ENCODE measurements at places on chromosomes 3 and 15.
A peak's percentile ranks its signal among the peaks of the same experiment; 100 is the strongest.

DNA sequence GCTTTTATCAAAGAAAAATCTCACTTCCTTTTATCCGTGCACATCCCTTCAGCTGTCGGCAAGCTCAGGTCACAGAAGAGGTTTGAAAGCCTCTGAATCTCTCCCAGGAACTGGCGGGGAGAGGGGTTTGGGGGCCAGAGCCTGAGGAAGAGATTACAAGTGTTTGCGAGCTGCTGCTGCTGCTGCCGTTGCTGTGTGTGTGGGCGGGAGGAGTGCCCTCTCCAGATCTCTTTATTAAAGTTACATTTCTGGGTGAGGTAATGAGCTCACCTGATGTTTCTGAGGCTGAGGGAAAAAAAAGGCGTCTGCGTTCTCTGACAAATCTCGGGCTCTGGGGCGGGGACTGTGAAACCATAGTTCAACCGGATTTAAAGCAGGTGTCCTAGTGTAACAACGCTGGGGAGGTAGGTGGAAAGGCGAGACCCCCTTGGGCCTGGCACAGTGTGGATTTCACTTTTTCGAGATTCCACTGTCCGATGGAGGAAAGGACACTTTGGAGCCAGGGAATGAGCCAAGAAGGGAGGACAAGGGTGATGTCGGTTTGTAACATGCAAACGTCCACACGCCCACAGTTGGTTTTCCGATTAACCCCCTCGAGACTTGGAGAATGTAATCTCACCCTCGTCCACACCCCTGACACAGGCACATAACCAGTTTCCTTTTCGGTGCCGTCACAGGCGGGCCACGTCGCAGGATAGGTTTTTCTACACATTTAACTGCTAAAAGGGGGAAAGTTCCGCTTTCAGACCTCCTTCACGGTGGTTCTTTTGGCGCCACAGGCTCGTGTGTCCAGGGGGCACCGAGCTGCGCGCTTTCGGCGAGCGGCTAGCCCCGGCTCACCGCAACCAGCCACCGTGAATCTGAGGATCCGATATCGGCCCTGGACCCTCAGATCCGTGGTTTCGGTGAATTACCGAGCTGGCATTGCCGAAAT lies 2.1 kb downstream of the ALCAM start:
- DNase-seq: peak; percentile 95

DNA sequence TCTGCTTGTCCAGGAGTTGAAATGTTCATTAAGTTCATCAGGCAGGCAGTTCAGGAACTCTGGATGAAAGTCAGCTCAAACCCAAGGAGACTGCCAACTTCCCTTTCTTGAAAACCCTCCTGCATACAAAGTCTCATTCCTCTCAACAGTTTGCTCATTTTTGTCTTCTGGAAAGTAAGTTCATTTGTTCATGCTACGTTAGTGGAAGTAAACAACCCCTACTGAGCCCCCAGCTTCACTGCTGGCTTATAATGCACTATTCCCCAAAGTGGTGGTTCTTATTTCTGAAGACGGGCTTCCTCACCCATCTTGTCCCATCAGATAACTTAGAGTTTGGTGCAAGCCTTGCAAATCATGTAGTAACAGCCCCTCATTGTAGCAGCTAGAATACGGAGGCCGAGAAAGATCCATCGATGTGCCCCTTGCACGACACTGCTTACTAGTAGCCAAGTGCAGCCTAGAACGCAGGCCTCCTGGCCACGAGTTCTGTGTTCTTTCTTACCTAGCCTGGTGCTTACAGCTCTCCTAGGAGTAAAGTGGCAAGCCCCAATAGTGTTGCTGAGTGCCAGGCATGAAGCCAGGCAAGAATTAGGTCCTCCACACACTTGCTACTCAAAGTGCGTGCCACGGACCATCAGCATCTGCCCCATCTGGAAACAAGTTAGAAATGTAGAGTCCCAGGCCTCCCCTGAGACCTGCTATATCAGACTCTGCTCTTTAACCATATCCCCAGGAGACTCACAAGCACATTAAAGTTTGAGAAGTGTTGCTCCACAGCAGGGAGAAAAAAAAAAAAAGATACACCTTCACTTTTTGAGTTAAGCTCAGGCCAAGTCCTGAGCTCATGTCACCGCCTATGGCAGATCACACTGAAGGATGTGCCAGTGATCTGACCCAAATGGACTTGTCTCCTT lies 82.5 kb downstream of the RFTN1 start:
- no peak for DNase-seq

DNA sequence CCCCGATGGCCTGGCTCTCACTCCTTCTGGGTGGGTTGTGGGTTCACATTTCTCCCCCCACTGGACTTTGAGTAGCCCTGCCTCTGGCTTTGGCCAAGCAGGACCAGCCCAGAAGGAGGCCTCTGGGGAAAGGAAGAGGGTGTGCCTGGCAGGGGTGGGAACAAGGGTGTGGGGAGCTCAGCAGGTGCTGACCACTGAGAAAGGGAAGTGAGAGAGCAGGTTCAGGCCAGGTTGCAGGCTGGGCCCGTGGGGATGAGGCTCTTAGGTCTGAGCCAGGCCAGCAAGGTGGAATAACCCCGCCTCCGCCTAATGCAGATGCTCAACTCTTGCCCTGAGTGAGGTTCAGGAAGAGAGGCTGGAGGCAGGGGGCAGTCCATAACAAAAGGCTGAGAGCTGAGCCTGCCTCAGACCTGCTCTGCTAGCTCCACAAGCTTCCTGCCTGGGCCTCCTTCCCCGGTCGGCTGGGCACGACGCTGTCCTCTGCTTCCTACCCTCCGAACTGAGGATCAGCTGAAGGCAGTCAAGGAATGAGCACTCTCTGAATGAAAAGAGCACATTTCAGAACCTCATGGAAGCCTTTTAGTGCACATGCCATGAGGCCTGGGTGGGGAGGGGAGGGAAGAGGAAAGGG lies 82.7 kb downstream of the TLE3 start:
- no peak for DNase-seq

- no peak for DNase-seq
These were observed 50.5 kb downstream of the POMGNT2 start for GRCh38 chr3:43055393-43055792.

GRCh38 chr3:52237657-52238172 lies 1.2 kb downstream of the TWF2 start:
- DNase-seq: peak; percentile 84

GRCh38 chr3:100149130-100149529 lies 34.8 kb upstream of the FILIP1L start:
- no peak for DNase-seq

GRCh38 chr15:50945725-50946124 lies 37.2 kb downstream of the AP4E1 start:
- DNase-seq: peak; percentile 35

DNA sequence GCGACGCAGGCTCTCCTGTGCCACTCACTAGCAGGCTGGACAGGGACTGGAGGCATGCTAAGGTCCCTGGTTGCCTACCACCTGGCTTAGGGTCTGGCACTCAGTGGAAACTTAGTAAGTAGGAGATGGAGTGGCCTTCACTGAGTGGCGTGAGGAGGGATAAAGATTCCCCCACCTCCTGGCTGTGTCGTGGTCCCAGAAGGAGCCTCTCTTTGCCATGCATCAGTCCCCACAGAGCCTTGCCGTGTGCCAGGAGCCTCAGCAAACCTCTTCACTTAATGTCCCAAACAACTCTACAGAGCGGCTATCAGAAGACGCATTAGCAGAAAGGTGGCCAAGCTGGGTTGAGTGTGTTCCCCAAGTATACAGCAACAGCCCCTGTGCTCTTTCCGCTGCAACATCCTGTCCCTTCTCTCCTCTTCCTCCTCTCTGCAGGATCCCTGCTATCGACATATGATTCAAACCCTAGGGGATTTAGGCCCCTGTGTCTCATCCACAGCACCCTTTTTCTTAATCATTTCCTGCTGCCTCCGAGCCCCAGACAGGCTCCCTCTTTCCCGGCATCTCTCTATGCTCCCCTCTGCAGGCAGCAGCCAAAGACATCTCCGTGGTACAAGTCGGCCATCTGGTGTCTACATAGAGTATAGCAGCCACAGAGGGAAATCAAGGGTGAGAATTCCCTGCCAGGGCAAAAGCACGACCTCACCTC lies 66.7 kb downstream of the SLC6A1 start:
- peak; percentile 57 for DNase-seq

Data from mammary epithelial cell (primary cell).